ENCODE measurements at places on chromosomes 2 and 18. TPM values are rescaled to one million over a fixed set of nuclear protein-coding genes. Genes with fewer than 3 reads are reported as not detected.

GRCh38 chr2:82652117-82652516 lies 1807.0 kb downstream of the SUCLG1 start:
- DNase-seq, result no peak

- DNase-seq, result no peak
Observed at GRCh38 chr2:9666306-9666705, 35.5 kb upstream of the YWHAQ start.

DNA sequence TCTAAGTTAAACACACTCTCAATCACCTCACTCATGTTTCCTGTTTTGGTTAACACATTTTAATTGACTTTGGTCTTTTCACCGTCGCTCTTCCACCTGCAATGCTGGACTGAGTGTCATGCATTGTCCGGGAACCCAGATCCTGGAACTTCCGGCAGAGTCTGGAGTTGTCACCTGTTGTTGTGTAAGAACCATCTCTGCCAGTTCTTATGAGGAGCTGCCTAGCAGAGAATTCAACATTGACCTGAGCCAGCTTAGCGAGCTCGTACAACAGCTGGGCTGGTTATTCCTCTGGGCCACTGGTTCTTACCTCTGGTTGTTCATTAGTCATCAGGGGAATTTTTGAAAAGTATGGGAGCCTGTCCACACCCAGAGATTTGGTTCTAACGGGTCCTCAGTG lies 75.7 kb downstream of the BCL2L11 start:
- no peak for DNase-seq

The CD207 gene
- 0.17 TPM for polyA plus RNA-seq

DNA sequence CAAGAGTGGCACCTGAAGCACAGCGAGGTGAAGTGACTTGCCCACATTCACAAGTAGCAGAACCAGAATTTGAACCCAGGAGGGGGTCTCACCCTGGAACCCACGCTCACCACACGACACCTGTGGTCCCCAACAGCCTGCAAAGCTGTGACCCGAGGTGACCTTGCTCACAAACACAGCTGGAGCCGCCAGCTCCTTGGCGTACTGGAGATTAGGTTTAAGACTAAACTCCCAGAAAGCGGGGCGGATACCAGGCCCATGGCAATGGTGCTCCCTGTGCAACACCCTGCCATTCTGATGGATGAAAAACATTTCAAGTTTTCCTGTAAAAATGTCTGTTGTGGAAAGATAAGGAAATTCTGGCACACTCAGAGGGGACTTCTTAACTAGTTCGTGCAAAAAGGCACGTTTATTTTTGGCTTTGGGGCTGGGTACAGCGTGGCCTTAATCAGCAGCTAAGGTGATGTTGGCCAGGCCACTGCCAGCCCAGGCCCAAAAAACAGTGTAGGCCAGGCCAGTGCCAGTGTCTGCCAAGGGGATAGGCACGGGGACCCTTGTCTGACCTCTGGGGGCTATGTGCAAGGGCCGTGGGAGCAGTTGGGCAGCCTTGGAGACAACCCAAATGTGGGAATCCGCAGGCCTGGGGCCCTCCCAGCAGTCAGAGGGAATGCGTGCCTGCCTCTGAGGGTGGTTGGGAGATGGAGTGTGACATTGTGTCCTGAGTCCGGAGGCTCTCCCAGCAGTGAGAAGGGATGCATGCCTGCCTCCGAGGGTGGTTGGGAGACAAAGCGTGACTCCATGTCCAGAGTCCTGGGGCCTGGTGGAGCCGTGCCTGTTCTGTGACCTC lies 185.0 kb upstream of the HS6ST1 start:
- DNase-seq, result no peak

DNA sequence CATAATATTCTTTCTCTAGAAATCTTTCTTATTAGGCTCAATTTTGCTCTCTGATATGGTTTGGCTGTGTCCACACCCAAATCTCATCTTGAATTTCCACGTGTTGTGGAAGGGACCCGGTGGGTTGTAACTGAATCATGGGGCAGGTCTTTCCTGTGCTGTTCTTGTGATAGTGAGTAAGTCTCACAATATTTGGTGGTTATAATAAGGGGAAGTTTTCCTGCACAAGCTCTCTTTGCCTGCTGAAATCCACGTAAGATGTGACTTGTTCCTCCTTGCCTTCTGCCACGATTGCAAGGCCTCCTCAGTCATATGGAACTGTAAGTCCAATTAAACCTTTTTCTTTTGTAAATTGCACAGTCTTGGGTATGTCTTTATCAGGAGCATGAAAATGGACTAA lies 73.8 kb downstream of the CAVIN2 start:
- no peak for DNase-seq
